Bone marrow (tissue), 2 donors: ENCODE measurements at places on chromosomes 5 and 9.

GRCh38 chr5:17723876-17724275 is 89.6 kb downstream of the TAF11L14 start:
- no peak for DNase-seq

- DNase-seq, result no peak
Observed at GRCh38 chr9:6852243-6852963, 94.6 kb downstream of the KDM4C start.

GRCh38 chr9:18396102-18396728 is 77.7 kb upstream of the ADAMTSL1 start:
- no peak for DNase-seq

DNA sequence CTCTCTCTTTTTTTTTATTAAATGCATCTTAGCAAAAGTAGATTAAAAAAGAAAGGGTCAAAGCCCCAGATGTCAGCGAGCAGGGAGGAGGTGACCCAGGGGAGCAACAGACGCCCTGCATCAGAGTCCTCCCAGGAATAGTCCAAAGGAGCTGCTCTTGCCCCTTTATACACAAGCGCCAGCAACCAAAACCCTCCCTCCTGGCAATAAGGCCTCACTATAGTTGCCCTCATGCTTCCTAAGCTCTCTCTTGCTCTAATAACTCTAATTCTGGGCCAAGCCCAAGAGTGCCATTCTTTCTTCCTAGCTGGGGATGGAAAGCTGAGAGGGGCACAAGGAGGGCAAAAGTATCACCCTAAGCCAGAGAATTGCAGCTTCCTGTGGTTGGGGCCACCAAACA is 26.3 kb downstream of the PCDHGC5 start:
- DNase-seq, result no peak

GRCh38 chr9:121807069-121807822 is 155.8 kb downstream of the DAB2IP start:
- no peak for DNase-seq

GRCh38 chr5:15936505-15937245 is 242.9 kb downstream of the MARCHF11 start:
- no peak for DNase-seq

- DNase-seq, result no peak
Observed at GRCh38 chr5:172942556-172942955, 16.7 kb upstream of the RPL26L1 start.

- DNase-seq, result no peak
Observed at GRCh38 chr9:17906841-17907778, 328.2 kb downstream of the SH3GL2 start.
